Esophagus squamous epithelium (tissue), 5 donors: ENCODE measurements at places on chromosomes 5 and 9.

DNA sequence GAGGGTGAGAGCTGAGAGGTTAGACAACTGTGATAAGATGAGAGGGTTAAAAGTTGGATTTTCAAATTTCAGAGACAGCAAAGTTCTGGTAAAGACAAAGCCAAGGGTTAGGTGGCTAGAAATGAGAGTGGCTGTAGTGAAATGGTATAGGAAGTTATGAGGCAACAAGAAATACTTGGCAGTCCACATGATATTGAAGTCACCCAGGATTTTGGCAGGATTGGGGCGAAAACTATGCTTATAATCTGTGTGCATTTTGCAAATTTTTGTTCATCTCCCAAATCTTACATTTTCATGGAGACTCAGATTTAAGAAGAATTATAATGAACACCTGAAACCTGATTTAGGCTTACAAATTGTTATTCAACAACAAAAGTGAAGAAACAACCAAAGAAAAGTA is 35.6 kb downstream of the C9 start:
- DNase-seq, result no peak

- DNase-seq, result no peak
Observed at GRCh38 chr5:81787474-81788242, 36.8 kb upstream of the SSBP2 start.

- DNase-seq, result no peak
Observed at GRCh38 chr9:95834281-95834907, 41.1 kb upstream of the ERCC6L2 start.

DNA sequence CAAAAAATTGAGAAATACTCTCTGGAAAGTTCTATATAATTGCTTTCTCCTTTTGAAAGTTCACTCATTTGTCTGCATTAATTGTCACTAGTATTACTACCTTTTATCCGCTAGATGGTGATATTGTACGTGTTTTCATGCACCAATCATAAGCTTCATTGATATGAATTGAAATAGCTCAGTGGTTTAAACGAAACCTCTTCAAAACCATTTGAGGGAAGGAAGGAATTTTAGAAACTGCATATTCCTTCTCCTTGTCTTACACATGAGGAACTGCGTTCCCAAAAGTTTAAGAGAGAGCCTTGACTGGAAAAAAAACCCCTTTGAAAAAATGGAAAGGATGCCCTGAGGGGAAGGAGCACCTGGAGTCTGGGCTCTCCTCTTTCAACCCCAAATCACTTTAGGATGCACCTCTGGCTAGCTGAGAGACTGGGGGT is 98.6 kb downstream of the YTHDC2 start:
- DNase-seq, result no peak

GRCh38 chr9:129403779-129404620 is 216.9 kb downstream of the C9orf50 start:
- DNase-seq, result no peak

GRCh38 chr5:107860044-107860443 is 189.3 kb upstream of the EFNA5 start:
- no peak for DNase-seq

GRCh38 chr9:5326893-5327548 is 12.7 kb downstream of the RLN1 start:
- DNase-seq, result no peak

DNA sequence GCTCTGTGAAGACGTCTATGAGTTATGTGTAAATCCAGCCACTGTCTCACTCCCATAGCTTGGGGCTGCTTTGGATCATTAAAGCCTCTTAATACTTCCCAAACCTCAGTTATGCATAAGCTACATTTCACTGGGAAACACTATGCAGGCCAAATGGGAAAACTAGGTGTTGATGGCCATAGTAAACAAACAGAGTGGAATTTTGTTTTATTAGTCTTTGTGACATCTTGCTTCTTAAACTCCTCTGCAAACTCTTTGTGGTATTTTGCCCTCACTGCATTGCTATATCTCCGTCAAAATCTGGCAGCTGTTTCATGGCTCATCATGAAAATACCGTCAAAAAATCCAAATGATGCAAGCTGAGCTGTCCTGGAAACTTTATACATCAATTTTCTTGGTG is 167.2 kb upstream of the HMHB1 start:
- no peak for DNase-seq

- no peak for DNase-seq
Observed at GRCh38 chr5:152641970-152642805, 237.1 kb upstream of the NMUR2 start.

DNA sequence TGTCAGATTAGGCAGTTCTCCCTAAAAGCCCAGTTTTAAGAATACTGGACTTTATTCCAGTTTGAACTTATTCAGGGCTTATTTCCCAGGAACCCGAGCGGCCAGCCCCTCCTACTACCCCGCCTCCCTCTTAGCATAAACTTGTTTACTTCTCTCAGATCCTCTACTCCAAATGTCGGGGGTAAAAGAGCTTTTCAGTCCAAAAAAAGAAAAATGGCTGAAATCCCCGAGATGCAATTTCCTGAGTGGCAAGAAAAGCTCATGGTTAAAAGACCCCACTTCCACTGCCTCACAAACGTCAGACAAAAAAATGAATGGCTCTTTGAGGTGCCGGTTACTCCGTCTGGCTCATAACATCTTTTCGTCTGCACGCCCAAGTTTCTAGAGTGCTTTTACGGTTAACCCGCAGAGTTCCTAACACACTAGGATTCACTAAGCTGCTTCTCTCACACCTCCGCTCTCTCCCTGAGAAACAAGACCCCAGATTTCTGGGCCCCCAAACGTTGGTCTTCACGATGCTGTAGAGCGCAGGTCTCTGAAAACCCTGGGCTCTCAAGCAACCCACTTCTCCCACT is 402 bp downstream of the BRD8 start:
- no peak for DNase-seq

DNA sequence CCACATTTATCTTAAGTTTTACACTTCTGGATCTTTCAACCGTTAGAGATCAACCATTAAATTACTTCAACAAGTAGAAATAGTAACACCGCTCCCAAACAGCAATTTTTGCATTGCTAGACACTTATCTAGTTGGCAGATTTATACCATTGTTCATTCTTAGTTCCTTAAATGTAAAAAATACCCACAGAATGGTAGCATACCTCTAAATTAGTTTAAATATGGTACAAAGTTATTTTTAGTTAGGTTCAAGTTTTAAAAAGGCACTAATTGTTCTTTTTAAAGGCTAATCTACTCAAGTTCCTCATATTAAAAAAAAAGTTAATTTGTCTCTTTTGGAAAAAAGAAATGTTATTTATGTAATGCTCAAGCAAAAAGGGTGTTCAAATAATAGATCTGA is 8.1 kb downstream of the PFDN1 start:
- no peak for DNase-seq

GRCh38 chr5:27252911-27253310 is 214.5 kb upstream of the CDH9 start:
- no peak for DNase-seq
